ENCODE measurements at places on chromosomes 7 and 10.

DNA sequence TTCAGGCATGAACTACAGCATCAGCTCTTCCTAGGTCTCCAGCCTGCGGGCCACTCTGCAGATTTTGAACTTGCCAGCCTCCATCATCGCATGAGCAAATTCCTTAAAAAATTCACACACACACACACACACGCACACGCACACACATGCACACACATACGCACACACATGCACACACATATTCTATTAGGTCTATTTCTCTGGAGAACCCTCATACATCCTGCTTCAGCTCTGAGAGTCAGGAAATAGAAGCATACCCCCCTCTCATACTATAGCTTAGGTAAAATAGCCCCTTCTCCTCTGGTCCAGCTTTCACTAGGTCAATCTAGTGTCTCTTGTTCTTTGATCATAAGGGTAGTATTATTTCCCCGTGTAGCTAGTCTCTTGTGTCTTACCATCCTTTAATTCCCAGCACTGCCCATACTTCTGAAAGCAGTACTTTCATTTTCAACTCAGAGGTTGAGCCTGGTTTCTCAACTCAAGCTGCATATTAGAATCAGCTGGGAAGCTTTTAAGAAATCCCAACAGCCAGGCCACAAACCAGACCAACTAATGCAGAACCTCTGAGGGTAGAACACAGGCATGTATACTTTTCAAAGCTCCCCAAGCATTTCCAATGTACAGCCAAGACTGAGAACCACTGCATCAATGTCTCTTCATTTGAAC, 30.9 kb upstream of the ITGB8 start:
- DNase-seq, result no peak

- DNase-seq, result no peak
Observed at GRCh38 chr7:112940314-112940732, 146.3 kb downstream of the GPR85 start.

- DNase-seq, result no peak
Observed at GRCh38 chr7:89837515-89837914, 316.8 kb upstream of the STEAP1 start.

DNA sequence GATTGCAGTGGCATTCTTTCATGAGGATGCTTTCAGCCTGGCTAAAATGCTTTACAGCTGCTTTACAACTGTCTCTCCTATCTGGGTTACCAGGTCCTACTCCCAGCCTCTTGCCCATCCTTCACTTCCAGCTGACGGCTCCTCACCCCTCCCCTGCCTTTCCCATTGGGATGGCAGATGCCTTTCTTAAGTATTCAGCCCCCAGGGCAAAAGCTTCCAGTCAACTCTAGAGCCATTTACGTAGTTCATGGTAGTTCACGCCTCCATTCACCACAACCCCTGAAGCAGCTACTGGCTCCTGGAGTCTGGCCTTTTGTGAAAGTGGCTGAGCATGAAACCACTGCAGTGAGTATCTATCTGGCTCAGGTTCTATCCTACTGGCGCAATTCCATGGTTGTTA, 17.2 kb upstream of the BMPER start:
- no peak for DNase-seq

DNA sequence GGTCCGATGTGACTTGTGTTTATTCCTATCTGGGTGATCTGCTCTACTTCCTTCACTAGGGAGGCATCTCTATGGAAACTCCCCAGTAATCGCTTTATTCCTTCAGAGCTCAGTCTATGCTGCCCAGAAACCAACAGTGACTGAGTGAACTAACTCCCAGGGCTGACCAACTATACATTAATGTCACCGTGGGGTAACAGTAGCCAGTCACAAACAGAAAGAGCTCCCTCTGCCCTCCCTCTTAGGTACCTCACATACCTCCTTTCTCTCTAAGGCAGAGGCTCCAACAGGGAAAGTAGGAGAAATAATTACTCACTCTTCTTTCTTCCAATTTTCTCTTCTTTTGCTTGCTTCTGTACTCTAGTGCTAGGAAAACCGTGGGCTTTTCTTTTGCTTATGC, 855.0 kb downstream of the REEP3 start:
- DNase-seq, result no peak

GRCh38 chr7:137000621-137001020, 132.2 kb downstream of the CHRM2 start:
- DNase-seq, result no peak

- DNase-seq, result no peak
Observed at GRCh38 chr7:100745184-100745583, 11.8 kb downstream of the ZAN start.

DNA sequence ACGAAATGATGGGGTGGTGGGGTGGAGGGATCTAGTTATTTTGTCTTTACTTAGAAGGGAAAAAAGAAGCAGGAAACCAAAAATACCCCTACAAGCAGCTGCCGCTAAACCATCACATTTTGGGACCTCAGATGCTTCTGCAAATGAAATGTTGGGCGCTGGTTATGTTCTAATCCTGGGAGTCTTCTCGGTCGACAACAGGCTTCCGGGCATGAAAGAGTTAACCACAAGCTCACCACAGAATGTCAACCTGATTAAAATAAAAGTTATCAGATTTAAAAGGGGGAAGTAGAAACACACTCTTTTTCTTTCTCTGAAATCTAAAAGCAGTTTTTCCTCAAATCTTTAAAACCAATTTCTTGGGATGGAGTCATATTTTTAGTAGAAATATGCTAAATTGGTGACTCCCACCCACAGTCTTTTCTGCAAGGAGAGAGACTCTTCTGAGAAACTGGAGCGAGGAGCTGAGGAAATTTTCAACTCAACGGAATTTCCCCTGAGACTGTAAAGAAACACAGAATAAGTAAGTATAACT, 16.8 kb downstream of the IL2RA start:
- no peak for DNase-seq

DNA sequence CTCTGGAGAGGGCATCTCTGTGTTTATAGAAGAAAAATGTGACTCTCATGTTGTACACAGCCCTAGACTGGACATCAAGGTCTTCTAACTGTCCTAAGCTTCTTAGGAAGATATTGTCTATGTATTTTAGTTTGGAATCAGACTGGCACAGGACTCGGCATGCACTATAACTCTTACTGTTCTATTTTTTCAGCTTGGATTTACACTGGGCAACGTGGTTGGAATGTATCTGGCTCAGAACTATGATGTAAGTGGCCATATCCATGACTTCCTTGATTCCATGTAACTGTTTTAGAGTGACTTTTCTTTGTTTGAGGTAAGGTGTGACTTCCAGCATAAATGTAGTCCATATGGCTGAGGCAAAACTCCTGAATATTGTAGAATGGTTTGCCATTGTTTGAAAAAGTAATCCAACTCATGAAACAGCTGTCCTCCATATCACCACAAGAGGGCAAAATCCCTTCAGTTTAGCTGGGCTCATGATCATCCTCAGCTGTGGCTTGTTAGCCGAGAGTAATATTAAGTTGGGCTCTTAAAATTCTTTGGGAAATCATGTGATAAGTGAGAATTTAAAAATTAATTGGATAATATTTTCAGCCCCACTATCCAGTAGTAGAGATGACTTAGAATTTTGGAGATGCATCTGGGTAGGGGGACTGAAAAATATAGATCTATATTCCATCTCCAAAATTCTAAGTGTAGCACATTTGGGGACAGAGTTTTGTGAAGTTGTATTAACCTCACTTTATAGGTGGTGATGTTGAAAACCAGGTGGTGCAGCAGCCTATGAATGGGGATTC, 10.4 kb downstream of the STMP1 start:
- no peak for DNase-seq
